ENCODE measurements at places on chromosomes 2 and 18.

GRCh38 chr2:69652206-69652605 lies 8.7 kb upstream of the AAK1 start:
- H3K36me3 ChIP-seq = peaks cover 16% of the 10 kb centered on the region
- peak overlapping the region; percentile 80 for H3K27ac ChIP-seq
- DNase-seq = no peak
- no peak overlapping the region for H3K4me3 ChIP-seq
- H3K4me1 ChIP-seq = peaks cover 56% of the 10 kb centered on the region
- no peaks in the 10 kb centered on the region for H3K27me3 ChIP-seq

- no peaks in the 10 kb centered on the region for H3K36me3 ChIP-seq
- no peaks in the 10 kb centered on the region for H3K27me3 ChIP-seq
- no peak overlapping the region for H3K27ac ChIP-seq
Observed at GRCh38 chr18:41666231-41666630, 288.8 kb upstream of the PIK3C3 start.

DNA sequence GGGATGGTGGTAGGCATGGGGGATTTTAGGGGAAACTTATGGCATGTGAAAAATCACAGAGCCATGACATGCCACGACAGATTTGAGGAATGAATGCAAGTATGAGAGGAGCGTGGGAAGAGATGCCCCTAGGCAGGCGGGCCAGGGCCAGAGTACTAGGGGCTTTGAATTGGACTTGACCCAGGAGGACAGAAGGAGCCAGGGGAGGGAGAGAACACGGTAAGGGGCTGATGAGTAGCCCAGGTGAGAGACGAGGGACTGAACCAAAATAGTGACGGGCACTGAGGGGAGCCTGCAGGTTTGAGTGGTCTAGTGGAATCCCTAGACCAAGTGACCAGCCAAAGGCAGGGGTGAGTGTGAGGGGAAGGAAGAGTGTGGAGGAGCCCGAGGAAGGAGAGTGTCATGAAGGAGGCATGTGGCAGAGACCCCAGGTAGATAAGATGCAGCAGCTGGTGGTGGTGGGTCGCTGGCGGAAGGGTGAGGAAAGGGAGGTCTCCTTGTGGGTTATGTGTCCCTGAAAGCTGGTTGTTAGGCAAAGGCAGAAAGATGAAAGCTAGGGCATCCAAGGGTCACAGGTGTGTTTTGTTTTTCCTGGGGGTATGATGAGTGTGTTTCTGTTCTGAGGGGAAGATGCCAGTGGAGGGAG lies 48.7 kb downstream of the ZBTB7C start:
- no peaks in the 10 kb centered on the region for H3K27me3 ChIP-seq
- no peak overlapping the region for H3K4me3 ChIP-seq
- H3K36me3 ChIP-seq = no peaks in the 10 kb centered on the region
- no peak overlapping the region for H3K27ac ChIP-seq

- H3K4me1 ChIP-seq = peaks cover 3% of the 10 kb centered on the region
- no peaks in the 10 kb centered on the region for H3K27me3 ChIP-seq
- H3K4me3 ChIP-seq = no peak overlapping the region
- no peak for DNase-seq
Observed at GRCh38 chr18:49100226-49100968, 149.6 kb upstream of the SMAD7 start.

DNA sequence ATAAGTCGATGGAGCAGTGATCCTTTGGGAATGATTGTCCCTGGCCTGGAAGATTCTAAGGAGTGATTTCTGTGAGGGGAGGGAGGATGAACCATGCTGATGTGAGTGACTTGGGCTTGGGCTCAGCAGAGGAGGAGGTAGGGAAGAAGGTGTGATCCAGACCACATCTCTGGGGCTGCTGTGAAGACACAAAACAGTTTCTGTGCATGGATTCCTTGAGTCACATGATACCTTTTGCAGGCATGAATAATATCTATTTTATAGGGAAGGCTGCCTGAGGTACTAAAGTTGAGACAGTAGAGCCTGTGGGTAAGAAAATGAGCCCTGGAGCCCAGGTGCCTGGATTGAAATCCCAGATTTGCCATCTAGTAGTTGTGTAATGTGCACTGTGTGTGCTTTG lies 29.8 kb downstream of the SLC1A4 start:
- H3K4me3 ChIP-seq = no peak overlapping the region
- peaks cover 64% of the 10 kb centered on the region for H3K36me3 ChIP-seq
- H3K27ac ChIP-seq = no peak overlapping the region

DNA sequence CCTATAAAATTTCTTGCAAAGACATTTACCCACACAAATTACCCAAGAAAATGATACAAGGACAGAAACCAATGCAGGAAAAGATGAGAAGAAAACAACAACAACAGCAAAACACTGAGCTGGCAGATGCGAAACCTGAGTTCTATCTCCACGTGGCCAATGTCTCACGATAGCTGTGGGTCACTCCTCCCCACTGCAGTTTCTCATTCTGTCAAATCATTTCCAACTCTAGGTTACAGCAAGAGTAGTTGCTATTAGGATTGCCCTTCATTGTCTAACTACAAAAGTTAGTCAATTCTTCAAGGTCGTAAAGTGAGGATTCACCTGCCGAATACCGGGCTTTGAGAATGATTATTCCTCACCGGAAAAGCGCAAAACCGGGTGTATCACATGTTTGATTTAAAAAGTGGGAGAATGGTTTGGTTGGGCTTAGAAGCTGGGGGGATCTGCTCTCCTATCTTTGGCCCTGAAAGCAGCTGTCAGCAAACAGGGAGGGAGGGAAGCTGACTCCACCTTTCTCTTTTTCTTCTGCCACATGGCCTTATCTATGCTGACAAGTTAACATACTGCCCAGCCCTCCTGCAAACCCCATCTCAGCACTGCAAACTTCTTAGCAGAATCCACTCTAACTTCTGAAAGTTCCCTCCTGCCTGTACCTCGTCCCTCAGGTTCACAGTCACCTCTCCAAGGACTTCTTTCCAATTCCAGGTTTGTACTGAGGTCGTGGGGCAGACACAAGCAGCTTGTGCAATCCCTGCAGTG lies 473.0 kb downstream of the SOX11 start:
- no peak overlapping the region for H3K4me3 ChIP-seq
- no peaks in the 10 kb centered on the region for H3K27me3 ChIP-seq
- no peak for DNase-seq
- no peak overlapping the region for H3K27ac ChIP-seq
- H3K36me3 ChIP-seq = no peaks in the 10 kb centered on the region

GRCh38 chr2:30108851-30109250 lies 38.0 kb upstream of the YPEL5 start:
- H3K4me3 ChIP-seq = no peak overlapping the region
- H3K27ac ChIP-seq = no peak overlapping the region
- no peaks in the 10 kb centered on the region for H3K4me1 ChIP-seq
- DNase-seq = no peak
- no peaks in the 10 kb centered on the region for H3K36me3 ChIP-seq
- H3K27me3 ChIP-seq = peaks cover 3% of the 10 kb centered on the region

DNA sequence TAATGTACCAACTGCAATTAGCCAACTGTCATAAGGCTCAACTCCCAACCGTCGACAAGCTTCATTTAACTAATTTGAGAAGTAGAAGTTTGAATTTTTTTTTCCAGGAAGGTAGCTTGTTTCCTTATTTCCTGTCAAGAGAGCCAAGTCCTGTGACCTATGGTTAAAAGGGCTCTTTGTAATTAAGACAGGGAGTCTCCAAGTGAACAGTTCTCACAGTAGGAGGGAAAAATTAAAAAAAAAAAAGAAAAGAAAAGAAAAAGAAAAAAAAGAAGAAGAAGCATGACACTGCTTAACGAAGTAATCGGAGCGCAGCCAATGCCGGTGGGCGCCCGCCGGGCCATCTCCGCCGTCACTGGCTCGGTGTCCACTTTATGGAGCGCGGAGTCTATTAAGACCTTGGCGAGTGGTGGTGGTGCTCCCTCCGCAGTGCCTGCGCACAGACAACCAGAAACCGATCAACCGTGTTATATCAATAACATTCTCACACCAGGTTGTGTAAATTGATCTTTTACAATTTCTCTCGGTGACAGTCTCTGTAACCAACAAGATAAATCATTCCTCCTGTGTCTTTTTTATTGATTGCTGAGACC lies 197.2 kb upstream of the POU3F3 start:
- H3K36me3 ChIP-seq = no peaks in the 10 kb centered on the region
- no peak overlapping the region for H3K27ac ChIP-seq
- no peak overlapping the region for H3K4me3 ChIP-seq
- peaks cover 10% of the 10 kb centered on the region for H3K4me1 ChIP-seq
- DNase-seq = no peak
- peaks cover 36% of the 10 kb centered on the region for H3K27me3 ChIP-seq

GRCh38 chr2:166700079-166700478 lies 188.2 kb upstream of the XIRP2 start:
- no peaks in the 10 kb centered on the region for H3K27me3 ChIP-seq
- no peak for DNase-seq
- no peaks in the 10 kb centered on the region for H3K36me3 ChIP-seq
- no peak overlapping the region for H3K27ac ChIP-seq

- peaks cover 61% of the 10 kb centered on the region for H3K27me3 ChIP-seq
- H3K4me3 ChIP-seq = no peak overlapping the region
- peaks cover 7% of the 10 kb centered on the region for H3K4me1 ChIP-seq
Observed at GRCh38 chr18:58865033-58865590, 435 bp downstream of the ZNF532 start.

DNA sequence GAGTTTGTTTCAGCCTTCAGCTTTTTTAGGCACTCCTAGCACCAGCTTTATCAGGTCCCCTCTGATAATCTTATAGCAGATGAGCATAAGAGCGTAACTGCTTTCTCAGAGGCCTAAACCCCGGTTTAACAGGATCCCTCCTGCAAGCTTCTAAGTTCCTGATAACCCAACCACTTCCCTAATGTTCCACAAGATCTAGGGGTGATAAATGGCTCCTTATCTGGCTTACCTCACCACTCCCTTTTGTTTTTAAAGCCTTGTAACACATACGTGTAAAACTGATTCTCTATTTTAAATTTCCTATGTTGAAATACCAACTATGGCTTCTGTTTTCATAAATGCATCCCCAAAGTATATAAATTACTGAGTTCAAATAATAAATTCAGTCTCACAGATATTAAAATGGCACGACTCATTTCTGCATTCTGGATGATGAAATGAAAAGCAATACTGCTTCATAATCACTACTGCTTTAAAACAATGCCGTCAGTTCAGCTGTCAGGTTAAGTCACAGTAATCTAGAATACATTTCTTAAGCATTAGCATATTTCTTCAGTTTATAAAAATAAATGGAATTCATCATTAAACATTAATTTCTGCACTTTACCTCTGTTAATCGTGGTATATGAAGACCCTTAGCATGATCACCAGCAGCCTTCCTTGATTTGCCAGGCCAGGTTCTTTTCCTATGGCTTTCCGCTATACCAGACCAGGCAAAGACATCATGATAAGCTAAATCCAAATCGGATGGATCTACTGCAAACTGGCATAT lies 126.3 kb downstream of the C2orf74 start:
- peaks cover 20% of the 10 kb centered on the region for H3K4me1 ChIP-seq
- H3K36me3 ChIP-seq = peaks cover 31% of the 10 kb centered on the region
- no peak overlapping the region for H3K27ac ChIP-seq
- no peaks in the 10 kb centered on the region for H3K27me3 ChIP-seq
- no peak for DNase-seq

- H3K36me3 ChIP-seq = no peaks in the 10 kb centered on the region
- no peak overlapping the region for H3K27ac ChIP-seq
- H3K4me1 ChIP-seq = no peaks in the 10 kb centered on the region
- H3K27me3 ChIP-seq = no peaks in the 10 kb centered on the region
- no peak overlapping the region for H3K4me3 ChIP-seq
Observed at GRCh38 chr2:1931003-1931914, 186.9 kb upstream of the PXDN start.

DNA sequence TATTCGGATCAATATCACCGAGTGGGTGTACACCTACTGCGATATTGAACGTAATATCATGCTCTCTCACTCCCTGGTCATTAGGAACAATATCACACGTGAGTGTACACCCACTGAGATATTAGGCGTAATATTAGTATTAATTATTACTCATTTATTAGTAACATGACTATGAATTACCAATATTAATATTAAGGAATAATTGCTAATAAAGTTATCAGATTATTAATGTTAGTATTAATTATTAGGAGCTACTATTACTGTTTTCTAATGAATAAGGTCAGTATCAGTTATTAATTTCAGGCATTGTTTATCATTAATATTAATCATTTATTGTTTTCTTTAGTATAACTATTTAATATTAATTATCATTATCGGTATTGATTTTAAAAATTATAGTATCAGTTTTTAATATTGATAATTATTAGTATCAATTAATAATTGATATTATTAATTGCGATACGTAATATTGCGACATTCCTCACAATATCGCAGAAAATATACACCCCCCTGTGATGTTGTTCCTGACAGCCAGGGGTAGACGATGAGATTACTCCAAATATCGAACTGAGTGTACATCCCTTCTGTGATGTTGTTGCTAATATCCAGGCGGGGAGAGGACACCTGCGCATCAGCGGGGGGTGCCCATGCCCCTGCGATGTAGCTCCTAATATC lies 84.2 kb downstream of the DAPL1 start:
- H3K27ac ChIP-seq = no peak overlapping the region
- no peaks in the 10 kb centered on the region for H3K36me3 ChIP-seq
- H3K4me1 ChIP-seq = no peaks in the 10 kb centered on the region
- no peaks in the 10 kb centered on the region for H3K27me3 ChIP-seq
- H3K4me3 ChIP-seq = no peak overlapping the region

GRCh38 chr2:10659898-10660568 lies 29.7 kb downstream of the NOL10 start:
- peaks cover 16% of the 10 kb centered on the region for H3K4me1 ChIP-seq
- H3K27ac ChIP-seq = no peak overlapping the region
- peaks cover 37% of the 10 kb centered on the region for H3K36me3 ChIP-seq
- peak; percentile 51 for DNase-seq

DNA sequence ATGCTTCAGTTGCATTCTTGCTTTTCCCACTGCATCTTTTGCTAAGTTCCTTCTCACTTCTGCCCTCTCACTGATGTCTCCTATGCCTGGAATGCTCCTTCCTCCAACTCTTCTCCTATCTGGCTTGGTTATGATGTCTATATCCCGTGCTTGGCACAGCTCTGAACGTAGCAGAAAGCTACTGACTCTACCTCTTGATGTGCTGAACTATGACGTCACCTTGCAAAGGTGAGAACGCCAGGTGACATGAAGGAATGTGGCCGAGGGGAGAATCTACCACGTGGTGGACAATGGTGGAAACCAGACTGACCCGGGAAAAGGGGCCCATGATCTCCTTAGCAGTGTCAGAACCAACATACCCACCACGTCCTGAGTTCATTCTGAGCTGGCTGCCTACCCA lies 209.7 kb downstream of the SH3BP4 start:
- DNase-seq = no peak
- H3K4me3 ChIP-seq = no peak overlapping the region
- no peak overlapping the region for H3K27ac ChIP-seq
- peaks cover 5% of the 10 kb centered on the region for H3K27me3 ChIP-seq
